ENCODE measurements at places on chromosomes 6 and 20. TPM values are rescaled to one million over a fixed set of nuclear protein-coding genes. Genes with fewer than 3 reads are reported as not detected.

The CENPQ gene
- total RNA-seq: 1.3 TPM

GRCh38 chr20:45341939-45342854 is 6.0 kb downstream of the SDC4 start:
- DNase-seq: no peak
- peaks cover 36% of the 10 kb centered on the region for H3K4me1 ChIP-seq
- no peak overlapping the region for H3K4me3 ChIP-seq
- no peak overlapping the region for H3K27ac ChIP-seq

DNA sequence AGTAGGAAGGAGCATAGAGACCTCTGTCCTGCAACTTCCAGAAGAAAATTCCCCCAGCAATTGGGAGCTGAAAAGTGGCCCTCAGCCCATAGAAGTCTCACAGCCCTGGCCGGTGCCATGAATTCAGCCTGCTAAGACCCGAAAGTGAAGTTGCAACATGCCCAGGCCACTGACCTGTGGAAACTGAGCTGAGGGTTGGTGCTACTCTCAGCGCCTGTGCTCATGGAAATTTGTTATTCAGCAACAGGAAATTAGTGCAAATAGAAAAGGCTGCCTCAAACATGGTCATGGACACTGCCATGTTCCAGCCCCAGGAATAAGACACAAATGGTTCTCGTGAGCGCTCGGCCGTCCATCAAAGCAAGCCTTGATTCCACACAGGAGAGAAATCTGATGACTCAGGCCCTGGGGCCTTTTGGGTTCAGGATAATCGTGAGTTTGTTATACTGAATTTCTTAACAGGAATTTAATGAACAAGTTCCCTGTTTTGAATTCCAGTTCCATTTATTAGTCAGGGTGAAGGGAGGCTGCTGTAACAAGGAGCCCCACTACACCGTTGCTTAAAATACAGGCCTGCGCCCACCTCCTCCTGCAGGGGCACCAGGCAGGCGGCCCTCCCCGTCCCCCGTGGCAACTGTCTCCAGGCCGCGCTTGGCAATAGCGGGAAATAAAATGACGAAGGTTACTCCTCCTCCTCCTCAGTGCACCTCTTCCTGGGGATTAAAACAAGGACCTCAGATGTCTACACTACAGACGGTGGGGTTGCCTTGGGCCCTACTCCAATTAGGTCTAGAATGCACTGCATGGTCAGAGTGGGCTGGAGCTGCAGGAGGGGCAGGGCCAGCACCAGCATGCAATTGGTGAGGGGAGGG is 152.9 kb downstream of the ERMARD start:
- no peak overlapping the region for H3K4me3 ChIP-seq
- H3K36me3 ChIP-seq: no peaks in the 10 kb centered on the region
- no peak overlapping the region for H3K27ac ChIP-seq

GRCh38 chr6:109456111-109456583 is 575 bp upstream of the MICAL1 start:
- no peaks in the 10 kb centered on the region for H3K27me3 ChIP-seq
- H3K27ac ChIP-seq: peak overlapping the region; percentile 96
- peaks cover 8% of the 10 kb centered on the region for H3K36me3 ChIP-seq
- H3K4me3 ChIP-seq: no peak overlapping the region
- DNase-seq: no peak

The PCNA gene
- 33.0 TPM for total RNA-seq

DNA sequence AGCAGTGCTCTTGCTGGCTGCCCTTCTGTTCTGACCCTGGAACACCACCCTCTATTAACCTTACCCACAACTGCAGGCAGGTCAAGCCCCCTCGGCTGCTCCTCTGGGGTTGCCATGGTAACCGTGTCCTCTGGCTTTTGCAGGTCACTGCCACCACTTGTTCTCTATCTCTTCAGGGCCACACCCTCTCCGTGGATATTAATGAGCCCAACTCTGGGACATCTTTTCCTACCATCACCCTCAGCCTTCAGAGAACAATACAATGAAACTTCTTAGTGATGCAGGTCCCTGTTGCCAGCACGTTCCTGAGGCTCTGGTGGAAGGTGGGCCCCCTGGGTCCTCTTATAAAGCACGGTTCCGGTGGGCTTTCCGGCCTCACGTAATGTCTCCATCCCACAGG is 30.8 kb upstream of the MICB start:
- DNase-seq: no peak
- H3K36me3 ChIP-seq: peaks cover 26% of the 10 kb centered on the region
- peak overlapping the region; percentile 41 for H3K27ac ChIP-seq
- no peaks in the 10 kb centered on the region for H3K27me3 ChIP-seq

The ISM1 gene
- total RNA-seq: 0.67 TPM

The BTNL2 gene
- not detected for total RNA-seq

DNA sequence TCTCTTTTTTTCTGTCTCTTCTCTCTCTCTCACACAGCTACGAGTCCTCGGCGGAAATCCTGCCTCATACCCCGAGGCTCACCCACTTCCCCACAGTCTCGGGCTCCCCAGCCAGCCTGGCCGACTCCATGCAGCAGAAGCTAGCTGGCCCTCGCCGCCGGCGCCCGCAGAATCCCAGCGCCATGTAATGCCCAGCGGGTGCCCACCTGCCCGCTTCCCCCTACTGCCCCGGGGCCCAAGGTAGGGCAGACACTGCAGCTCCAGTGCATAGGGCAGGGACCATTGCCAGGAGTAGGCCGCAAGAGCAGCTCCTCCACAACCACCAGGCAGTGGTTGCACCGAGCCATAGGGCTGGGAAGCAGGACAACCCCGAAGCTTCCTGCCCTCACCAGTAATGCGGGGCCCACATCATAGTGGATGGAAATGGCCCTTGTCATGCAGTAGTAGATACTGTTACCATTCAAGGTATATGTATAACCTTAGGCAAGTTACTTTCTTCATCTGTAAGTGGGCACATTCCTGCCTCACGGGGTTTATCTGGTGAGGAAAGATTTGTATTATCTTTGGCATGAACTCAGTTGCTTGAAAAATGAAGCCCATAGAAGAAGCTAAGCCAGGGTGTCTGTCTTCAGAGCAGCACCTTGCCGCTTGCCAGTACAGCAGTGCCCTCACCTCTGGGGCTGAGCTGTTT is 36.9 kb upstream of the ID1 start:
- no peaks in the 10 kb centered on the region for H3K27me3 ChIP-seq
- H3K27ac ChIP-seq: no peak overlapping the region
- no peak overlapping the region for H3K4me3 ChIP-seq
- H3K4me1 ChIP-seq: peaks cover 13% of the 10 kb centered on the region
- DNase-seq: no peak

DNA sequence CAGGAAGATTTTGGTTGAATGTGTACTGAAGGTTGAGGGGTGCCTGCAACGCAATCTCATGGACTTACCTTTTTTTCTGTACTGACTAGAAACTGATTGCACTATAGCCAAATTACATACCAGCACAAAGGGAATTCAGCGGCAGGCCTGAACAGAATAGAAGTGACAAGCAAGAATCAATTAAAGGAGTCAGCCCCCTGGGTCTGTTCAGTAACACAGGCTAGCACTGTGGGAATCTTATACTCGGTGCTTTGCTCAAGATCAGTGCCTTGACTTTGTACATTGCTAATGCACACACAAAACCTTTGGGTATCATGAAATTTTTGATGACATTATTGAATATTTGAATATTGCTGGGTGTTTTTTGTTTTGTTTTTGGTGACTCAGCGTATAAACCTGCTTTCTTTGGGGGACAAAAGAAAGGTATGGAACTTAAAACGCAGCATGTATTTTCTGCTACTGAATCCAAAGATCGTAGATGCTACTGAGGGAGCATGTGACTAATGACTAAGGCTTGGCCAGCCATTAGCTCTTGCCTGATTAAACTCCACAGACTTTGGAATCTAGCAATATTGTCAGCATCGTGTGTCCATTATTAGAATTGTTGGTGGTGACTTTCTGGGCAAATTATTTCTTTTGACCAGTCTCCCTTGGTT is 236.6 kb downstream of the ARID1B start:
- H3K27ac ChIP-seq: no peak overlapping the region
- no peak overlapping the region for H3K4me3 ChIP-seq
- no peaks in the 10 kb centered on the region for H3K36me3 ChIP-seq
- H3K27me3 ChIP-seq: no peaks in the 10 kb centered on the region

- H3K27ac ChIP-seq: no peak overlapping the region
- H3K4me1 ChIP-seq: peaks cover 2% of the 10 kb centered on the region
- no peak overlapping the region for H3K4me3 ChIP-seq
- H3K27me3 ChIP-seq: no peaks in the 10 kb centered on the region
- no peak for DNase-seq
These were observed 77.0 kb downstream of the PLCB1 start for GRCh38 chr20:8209061-8209460.

GRCh38 chr6:57216235-57217101 is 5.6 kb downstream of the RAB23 start:
- H3K4me3 ChIP-seq: no peak overlapping the region
- no peaks in the 10 kb centered on the region for H3K36me3 ChIP-seq
- no peak for DNase-seq

DNA sequence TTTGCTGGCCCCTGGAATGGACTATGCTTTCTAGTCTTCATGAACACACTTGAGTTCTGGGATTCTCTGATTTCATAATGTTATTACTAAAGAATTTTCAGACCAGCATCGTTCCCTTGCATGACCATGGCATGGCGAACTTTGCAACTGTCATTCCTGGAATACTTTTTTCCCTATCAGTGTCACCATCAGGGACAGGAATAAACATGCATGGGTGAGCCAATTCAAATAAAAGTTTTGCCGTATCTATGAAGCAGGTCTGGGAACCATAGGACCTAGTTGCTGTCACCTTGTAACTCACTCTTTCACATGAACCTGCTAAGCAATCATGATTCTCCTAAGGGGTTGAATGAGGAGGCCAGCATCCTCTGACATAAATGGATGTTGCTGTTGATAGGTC is 68.2 kb upstream of the AGPAT4 start:
- H3K4me1 ChIP-seq: no peaks in the 10 kb centered on the region
- no peaks in the 10 kb centered on the region for H3K36me3 ChIP-seq
- H3K27ac ChIP-seq: no peak overlapping the region
- DNase-seq: no peak

All from CD4-positive, CD25-positive, alpha-beta regulatory T cell (primary cell).